ENCODE measurements at places on chromosomes 11 and 22.

- no peak for DNase-seq
Measured at GRCh38 chr11:119805663-119806062, 76.7 kb upstream of the NECTIN1 start.

- no peak for DNase-seq
Measured at GRCh38 chr11:67776852-67777520, 102.6 kb upstream of the ALDH3B2 start.

DNA sequence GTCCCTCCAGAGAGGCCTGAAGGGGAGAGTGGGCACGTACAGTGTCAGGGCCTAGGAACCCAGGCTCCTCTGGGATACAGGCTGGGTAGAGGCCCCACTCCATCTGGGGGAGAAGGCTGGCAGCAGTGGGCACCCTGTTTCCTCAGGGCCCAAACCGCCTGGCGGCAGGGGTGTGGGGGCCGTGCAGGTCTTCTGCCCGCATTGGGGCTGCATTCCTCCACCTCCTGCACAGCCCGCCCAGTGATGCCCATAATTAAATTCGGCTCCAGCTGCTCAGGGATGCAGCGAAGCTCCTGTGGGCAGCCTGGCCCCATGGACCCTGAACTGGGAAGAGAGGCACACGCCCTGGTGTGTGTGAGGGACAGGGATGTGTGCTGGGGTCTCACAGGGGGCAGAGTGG lies 35.4 kb downstream of the KCNQ1OT1 start:
- no peak for DNase-seq

GRCh38 chr11:88352139-88352538 lies 14.6 kb upstream of the CTSC start:
- no peak for DNase-seq

- DNase-seq, result no peak
Measured at GRCh38 chr11:74011360-74012073, 2.6 kb upstream of the UCP3 start.

- DNase-seq, result no peak
Measured at GRCh38 chr11:19405966-19406365, 165.2 kb upstream of the E2F8 start.

DNA sequence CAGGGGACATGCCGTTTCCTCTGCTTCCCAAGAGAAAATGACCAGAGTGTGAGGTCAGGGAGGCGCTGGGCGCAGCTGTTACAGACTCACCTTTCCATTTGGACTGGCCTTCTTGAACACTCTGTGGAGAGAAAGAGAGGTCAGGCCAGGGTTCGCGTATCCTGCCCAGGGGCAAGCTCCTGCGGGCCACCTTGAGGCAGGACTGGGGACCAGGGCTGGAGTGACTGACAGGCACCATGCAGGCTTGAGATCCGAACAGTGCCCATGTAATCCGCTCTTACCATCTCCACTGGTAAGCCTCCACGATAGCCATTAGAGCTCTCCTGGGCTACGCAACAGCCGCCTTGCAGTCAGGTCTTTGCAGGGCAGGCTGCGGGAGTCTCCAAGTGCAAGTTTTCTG lies 49.3 kb downstream of the TPBGL start:
- DNase-seq, result no peak
